ENCODE measurements at places on chromosomes 11 and 22. TPM values are rescaled to one million over a fixed set of nuclear protein-coding genes. Genes with fewer than 3 reads are reported as not detected.

DNA sequence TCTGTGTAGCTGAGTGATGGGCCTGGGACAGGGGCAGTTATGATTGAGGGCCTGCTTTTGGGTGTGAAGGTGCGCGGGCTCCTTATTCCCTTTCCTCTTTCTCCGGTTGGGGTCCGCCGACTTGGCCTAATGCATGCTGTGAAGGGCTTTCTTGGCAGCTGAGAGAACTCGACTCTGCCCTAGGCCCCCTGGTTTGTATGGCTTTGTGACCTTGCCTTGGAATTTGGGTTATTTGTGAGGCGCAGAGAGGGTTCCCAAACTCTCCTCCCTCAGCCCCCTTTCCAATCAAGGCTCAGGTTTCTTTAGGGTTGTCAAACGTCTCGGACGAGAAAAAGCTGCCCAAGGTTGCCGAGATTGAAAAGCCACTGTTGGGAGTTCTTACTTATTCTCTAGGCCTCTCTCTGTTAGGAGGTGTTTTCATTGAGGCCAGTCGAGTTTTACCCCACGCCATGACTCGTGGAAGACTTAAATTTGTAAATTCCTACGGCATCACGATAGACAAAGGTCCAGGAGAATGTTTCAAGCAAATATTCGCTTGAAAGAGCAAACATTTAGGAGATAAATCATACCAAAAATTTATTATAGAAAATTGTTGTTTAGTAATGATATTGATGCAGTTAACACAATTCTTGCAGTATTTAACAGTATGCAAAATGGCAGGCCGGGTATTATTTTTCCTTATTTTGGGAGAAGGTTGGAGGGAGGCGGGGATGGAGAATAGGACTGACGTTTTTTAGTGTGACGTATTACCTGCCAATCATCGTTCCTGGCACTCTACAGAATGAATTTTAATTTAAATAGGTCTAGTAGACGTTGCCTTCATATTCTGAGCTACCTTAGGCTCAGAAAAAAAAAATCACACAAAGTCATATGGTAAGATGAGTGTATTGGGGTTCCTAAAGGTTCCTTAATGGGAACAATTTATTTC, 689 bp downstream of the PDHX start:
- H3K27me3 ChIP-seq: no peaks in the 10 kb centered on the region
- peak overlapping the region; percentile 94 for H3K4me3 ChIP-seq
- peaks cover 23% of the 10 kb centered on the region for H3K4me1 ChIP-seq
- peaks cover 16% of the 10 kb centered on the region for H3K36me3 ChIP-seq
- peak overlapping the region; percentile 92 for H3K27ac ChIP-seq

DNA sequence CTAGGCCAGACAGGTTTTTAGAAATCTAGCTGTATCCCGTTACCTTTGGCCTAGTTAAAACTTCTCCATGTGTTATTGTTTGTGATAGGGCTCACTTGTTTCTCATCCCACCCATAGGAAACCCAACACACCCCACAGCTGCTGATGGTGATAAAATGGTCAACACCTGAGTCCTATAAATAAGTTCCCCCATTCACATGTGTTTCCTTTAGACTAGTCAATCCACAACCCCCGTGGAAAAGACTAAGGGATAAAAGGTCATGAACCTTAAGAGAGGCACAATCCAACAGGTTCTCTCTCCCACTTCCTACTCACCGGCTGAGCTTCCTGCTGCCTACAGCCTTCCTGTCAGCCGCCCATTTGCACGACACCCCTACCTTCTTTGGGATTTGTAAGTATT, 768.4 kb downstream of the JRKL start:
- H3K36me3 ChIP-seq: no peaks in the 10 kb centered on the region
- no peak for DNase-seq
- H3K4me1 ChIP-seq: no peaks in the 10 kb centered on the region
- H3K27ac ChIP-seq: no peak overlapping the region

DNA sequence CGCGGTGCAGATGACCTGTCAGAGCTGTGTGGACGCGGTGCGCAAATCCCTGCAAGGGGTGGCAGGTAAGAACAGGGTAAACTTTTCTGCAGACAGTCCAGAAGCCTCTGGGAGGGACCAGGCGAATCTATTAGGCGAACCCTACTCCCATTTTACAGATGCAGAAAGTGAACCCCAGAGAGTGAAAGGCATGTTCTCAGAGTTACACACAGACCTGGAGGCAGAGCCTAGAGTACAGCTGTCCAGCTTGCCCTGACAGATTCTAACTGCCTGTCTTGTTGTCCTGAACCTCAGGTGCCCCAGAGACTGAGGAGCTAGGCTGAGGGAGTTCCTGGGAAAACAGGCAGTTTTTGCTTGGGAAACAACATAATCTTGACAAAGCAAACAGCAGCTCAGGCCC, 665 bp downstream of the CCS start:
- peak overlapping the region; percentile 97 for H3K4me3 ChIP-seq
- DNase-seq: no peak
- peak overlapping the region; percentile 96 for H3K27ac ChIP-seq
- peaks cover 3% of the 10 kb centered on the region for H3K27me3 ChIP-seq
- peaks cover 2% of the 10 kb centered on the region for H3K36me3 ChIP-seq

DNA sequence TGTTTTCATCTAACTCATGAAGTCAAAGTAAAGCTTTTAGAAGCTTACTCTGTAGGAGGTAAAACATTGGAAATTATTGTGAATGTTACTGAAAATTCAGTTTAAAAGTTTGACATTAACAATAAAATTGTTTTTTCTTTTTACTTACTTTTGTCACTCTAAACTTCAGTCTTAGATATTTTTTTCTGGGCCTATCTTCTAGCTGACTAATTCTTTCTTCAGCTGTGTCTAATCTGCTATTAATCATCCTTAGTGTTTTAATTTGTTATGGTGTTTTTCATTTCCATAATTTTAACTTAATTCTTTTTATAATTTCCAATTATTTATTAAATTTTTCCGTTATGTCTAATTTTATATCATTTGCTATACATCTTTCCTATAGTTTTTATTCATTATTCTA, 35.0 kb downstream of the IL10RA start:
- no peak overlapping the region for H3K4me3 ChIP-seq
- no peaks in the 10 kb centered on the region for H3K27me3 ChIP-seq
- no peak for DNase-seq

- no peaks in the 10 kb centered on the region for H3K4me1 ChIP-seq
- no peak overlapping the region for H3K27ac ChIP-seq
- H3K36me3 ChIP-seq: no peaks in the 10 kb centered on the region
- no peak overlapping the region for H3K4me3 ChIP-seq
Measured at GRCh38 chr22:17460895-17461294, 91.6 kb downstream of the CECR2 start.

DNA sequence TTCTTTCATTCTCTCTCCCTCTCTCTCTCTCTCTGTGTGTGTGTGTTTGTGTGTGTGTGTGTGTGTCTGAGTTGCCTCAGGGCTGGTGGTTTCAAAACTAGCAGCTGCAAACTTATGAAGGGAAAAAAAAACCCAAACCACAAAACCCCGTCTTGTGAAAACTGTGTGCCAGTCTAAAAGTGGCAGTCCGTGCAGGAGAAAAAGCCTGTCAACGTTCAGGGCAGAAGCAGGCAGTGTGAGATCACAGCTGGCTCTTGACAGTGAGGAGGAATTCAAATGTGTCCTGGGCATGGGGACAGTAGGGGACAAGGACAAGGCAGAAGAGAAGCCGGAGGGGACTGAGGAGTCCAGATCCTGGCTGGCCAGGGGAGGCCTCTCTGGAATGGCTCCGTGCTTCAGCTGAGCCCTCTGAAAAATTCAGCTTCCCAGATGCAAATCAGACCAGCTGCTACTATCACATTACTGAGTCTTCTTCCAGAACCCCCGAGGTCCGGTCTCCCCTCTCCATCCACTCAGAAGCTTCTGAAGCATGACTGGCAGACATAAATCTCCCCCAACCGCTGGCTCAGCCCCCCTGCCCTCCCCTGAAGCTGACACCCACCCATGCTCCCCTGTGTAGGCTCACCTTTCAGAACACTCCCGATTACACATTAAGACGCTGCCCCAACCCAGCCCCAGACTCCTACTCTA, 31.9 kb downstream of the FLI1 start:
- DNase-seq: no peak
- H3K36me3 ChIP-seq: peaks cover 19% of the 10 kb centered on the region
- peaks cover 90% of the 10 kb centered on the region for H3K4me1 ChIP-seq
- peak overlapping the region; percentile 70 for H3K4me3 ChIP-seq

GRCh38 chr11:63770763-63771162, 2.2 kb upstream of the ZFTA start:
- no peaks in the 10 kb centered on the region for H3K36me3 ChIP-seq
- H3K4me1 ChIP-seq: peaks cover 5% of the 10 kb centered on the region
- no peak overlapping the region for H3K4me3 ChIP-seq

- peaks cover 9% of the 10 kb centered on the region for H3K27me3 ChIP-seq
- no peak overlapping the region for H3K27ac ChIP-seq
- H3K4me3 ChIP-seq: no peak overlapping the region
- no peak for DNase-seq
Measured at GRCh38 chr22:20442485-20443284, 5.1 kb upstream of the SCARF2 start.

DNA sequence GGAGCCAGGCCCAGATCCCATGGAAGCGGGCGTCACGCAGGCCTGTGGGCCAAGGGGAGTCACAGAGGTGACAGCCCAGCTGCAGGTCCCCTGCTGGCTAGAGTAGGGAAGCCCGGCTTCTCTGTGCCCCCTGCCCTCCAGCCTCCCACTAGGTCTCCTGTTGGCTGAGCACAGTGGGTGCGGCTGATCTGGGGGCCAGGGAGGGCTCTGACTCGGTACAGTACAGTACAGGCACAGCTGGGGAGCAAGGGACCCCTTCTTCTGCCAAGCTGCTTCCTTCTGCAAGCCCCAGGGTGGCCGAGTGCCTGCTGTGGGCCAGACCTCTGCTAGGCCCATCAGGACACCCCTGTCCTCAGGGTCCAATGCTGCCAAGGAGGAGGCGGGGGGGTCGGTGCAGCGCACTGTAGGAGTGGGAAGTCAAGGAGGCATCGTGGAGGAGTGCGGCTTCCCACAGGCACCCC, 10.1 kb downstream of the SUSD2 start:
- no peaks in the 10 kb centered on the region for H3K27me3 ChIP-seq
- H3K27ac ChIP-seq: no peak overlapping the region
- H3K4me3 ChIP-seq: no peak overlapping the region

GRCh38 chr11:92227230-92227814, 2.7 kb downstream of the FAT3 start:
- H3K4me1 ChIP-seq: peaks cover 5% of the 10 kb centered on the region
- H3K27ac ChIP-seq: no peak overlapping the region
- peaks cover 39% of the 10 kb centered on the region for H3K27me3 ChIP-seq
- DNase-seq: no peak
- no peak overlapping the region for H3K4me3 ChIP-seq
- no peaks in the 10 kb centered on the region for H3K36me3 ChIP-seq

DNA sequence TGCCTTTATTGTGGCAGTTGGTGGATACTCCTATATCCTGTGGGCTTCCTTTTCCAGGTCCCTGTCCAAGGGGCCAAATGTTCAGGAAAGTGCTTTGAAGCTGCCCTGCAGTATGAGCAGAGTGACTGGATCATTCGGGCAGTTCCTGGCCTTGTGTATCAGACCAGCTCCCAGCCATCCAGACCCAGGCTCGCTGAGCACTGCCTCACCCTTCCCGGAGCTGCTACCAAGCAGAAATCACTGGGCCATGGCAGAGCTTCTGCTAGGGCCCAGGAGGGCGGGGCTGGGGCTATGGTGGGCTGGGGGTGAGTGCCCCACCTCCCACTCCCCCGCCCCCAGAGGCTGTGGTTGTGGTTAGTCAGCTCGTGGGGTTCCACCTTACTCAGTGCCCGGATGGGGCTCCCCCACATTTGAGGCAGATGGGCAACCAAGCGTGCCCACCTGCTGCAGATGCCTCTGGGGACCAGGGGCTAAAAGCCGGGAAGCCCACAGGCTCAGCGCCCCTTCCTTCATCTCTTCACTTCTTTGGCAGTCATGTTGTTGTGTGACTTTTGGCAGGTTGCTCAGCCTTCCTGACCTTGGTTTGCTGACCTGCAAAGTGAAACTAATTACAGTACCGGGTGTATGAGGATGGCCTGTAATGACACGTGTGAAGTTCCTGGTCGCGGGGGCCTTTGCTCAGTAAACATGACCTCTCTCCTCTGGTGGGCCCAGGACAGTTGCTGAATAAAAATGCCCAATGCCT, 2.1 kb upstream of the LRRC32 start:
- H3K4me3 ChIP-seq: peak overlapping the region; percentile 53
- H3K27me3 ChIP-seq: peaks cover 23% of the 10 kb centered on the region
- H3K27ac ChIP-seq: peak overlapping the region; percentile 82
- peaks cover 33% of the 10 kb centered on the region for H3K4me1 ChIP-seq

- H3K27ac ChIP-seq: peak overlapping the region; percentile 71
- peak overlapping the region; percentile 54 for H3K4me3 ChIP-seq
- H3K36me3 ChIP-seq: no peaks in the 10 kb centered on the region
- no peaks in the 10 kb centered on the region for H3K27me3 ChIP-seq
- H3K4me1 ChIP-seq: peaks cover 10% of the 10 kb centered on the region
- no peak for DNase-seq
Measured at GRCh38 chr11:68090287-68090686, 30.9 kb downstream of the CHKA start.

- DNase-seq: no peak
- no peaks in the 10 kb centered on the region for H3K4me1 ChIP-seq
- H3K36me3 ChIP-seq: no peaks in the 10 kb centered on the region
Measured at GRCh38 chr11:6453152-6453551, 12.4 kb upstream of the HPX start.

GRCh38 chr11:45085646-45086501, 60.6 kb upstream of the PRDM11 start:
- no peak overlapping the region for H3K4me3 ChIP-seq
- no peaks in the 10 kb centered on the region for H3K36me3 ChIP-seq

DNA sequence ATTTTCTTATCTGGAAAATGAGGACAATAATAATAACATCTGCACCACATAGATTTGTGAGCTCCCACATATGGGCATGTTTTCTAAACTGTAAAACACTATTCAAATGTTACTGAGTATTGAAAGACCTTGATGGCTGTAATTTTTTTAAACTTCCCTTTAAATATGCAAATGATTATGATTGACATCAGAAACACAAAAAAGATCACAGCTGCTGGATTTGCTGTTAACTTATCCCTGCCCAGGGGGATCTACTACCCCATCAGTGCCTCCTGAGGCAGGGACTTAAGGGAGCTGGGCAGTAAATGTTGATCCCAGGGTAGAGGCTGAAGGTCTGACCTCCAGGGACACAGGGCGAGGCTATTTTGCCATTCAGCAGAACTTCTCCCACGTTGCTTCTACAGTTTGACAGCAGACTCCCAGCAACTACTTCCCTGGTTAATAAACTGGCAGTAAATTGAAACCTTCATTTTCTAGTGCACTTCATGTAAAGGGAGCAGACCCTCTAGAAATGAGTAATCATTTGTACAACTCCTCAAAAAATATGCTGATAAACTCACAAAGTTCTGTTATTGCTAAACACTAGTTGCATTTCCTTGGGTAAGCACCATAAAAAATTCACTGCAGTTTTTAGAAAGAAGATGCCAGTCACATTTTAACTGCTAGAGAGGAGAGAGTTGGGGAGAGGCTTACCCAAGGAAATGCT, 20.3 kb downstream of the TMPRSS5 start:
- no peaks in the 10 kb centered on the region for H3K4me1 ChIP-seq
- H3K27ac ChIP-seq: no peak overlapping the region
- DNase-seq: no peak
- no peaks in the 10 kb centered on the region for H3K27me3 ChIP-seq
- H3K36me3 ChIP-seq: no peaks in the 10 kb centered on the region

GRCh38 chr22:45185718-45186514, 22.2 kb downstream of the NUP50 start:
- peaks cover 12% of the 10 kb centered on the region for H3K4me1 ChIP-seq
- DNase-seq: no peak
- no peaks in the 10 kb centered on the region for H3K27me3 ChIP-seq
- peak overlapping the region; percentile 12 for H3K27ac ChIP-seq

Gene CENPM
- total RNA-seq: 45.4 TPM

Gene CLDN5
- total RNA-seq: not detected

Gene CDC45
- 54.2 TPM for total RNA-seq

Gene RAPSN
- 0.42 TPM for total RNA-seq

Gene PANX2
- total RNA-seq: 0.11 TPM

Gene ABCC8
- not detected for total RNA-seq

Gene LARGE2
- 2.5 TPM for total RNA-seq

Gene A4GALT
- not detected for total RNA-seq

Gene RAB3IL1
- 0.28 TPM for total RNA-seq

Gene CALCA
- total RNA-seq: not detected

Measured in activated naive CD8-positive, alpha-beta T cell treated with anti-CD3 and anti-CD28 coated beads, Interleukin-2, amount 10 ng/mL, durations not matched to agents 7 days and 5 days (primary cell).